ENCODE measurements at places on chromosomes 13 and 19.

GRCh38 chr19:54172471-54173358 is at the start of gene TMC4:
TSS of gene TMC4 (minus strand) at chr19:54173160. CDS start at chr19:54173117, 43 bp downstream.
- DNase-seq, result peak; percentile 77

DNA sequence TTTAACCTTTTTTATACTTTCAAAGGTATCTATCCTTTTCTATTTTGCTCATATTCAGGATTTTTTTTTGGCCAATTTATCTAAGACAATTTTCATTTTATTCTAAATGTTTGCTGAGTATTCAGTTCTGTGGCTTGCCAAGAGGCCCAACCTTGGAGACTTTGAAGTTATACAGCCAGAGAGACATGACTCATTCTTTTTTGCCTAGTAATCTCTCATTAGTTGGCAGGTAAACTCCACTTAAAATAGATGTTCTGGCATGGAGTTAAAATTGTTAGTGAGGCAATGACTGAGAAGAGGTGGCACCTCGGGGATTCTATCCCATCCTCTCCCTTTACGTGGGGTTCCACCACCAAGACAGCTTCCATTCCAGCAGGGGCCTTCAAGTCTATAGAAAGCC is 213.8 kb downstream of the KCTD12 start:
- DNase-seq, result no peak

DNA sequence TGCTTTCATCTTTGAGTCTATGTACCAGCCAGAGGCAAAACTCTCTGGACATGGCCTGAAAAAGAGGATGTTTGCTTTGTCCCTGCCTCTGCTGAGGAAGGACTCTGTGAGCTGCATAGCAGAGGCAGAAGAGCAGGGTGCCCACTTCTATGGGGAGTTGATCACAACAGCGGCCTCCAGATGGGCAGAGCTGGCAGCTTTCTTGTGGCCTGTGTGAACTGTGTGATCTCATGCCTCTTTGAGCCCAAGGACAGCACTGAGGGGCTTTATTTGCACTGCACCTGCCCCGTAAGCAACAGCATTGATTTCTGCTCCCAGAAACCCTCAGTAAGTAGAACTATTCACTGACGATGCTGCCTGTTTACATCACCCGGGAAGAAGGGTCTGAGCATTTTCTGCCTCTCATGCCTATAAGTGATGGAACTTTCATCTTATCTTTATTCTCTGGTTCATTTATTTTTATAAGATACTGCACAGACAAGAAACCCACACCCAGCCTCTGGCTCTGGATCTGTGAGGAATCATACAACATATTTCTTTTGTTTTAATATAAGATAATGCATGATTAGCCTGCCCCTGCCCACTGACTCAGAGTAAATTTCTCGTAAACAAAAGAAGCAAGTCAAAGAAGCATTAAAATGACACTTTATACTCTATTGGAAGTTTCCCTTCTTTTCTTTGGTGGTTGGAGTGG is 244.2 kb upstream of the SOX21 start:
- DNase-seq, result no peak

- DNase-seq, result no peak
These were observed 182.8 kb downstream of the FOXO1 start for GRCh38 chr13:40483601-40484000.

GRCh38 chr13:62088165-62088564 is 672.5 kb upstream of the PCDH20 start:
- DNase-seq, result no peak

DNA sequence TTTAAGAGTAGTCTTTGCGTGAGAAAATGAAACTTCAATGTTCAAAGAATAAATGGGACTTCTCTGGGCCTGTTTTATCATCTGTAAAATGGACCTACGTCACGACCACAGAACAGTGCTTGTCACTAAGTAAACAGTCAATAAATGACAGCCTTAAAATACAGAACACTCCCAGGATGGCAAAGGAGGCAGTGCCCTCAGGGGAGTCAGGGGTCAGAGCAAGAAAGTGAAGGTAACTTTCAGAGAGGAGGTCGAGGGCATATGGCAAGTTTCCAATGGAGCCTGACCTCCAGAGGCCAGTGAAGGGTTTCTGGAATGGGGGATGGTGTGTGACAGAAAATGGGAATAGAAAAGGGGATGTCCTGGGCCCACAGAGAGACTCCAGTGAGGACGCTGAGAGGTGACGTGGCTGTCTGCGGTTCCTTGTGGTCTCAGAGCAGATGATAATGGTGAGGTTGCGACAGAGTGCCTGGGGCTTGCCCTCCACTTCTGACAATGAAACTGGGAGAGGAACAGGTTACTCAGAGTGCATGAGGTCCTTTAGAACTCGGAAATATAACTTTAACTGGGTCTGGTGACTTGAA is 91.8 kb downstream of the UBL3 start:
- DNase-seq, result no peak

DNA sequence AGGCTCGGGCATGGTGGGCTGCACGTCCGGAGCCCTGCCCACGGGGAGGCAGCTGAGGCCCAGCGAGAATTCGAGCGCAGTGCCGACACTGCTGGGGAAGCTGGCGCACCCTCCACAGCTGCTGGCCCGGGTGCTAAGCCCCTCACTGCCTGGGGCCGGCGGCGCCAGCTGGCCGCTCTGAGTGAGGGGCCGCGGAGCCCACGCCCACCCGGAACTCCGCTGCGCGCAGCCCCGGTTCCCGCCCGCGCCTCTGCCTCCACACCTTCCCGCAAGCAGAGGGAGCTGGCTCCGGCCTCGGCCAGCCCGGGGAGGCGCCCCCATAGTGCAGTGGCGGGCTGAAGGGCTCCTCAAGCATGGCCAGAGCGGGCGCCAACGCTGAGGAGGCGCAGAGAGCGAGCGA is 2080.4 kb downstream of the PCDH9 start:
- DNase-seq, result no peak

DNA sequence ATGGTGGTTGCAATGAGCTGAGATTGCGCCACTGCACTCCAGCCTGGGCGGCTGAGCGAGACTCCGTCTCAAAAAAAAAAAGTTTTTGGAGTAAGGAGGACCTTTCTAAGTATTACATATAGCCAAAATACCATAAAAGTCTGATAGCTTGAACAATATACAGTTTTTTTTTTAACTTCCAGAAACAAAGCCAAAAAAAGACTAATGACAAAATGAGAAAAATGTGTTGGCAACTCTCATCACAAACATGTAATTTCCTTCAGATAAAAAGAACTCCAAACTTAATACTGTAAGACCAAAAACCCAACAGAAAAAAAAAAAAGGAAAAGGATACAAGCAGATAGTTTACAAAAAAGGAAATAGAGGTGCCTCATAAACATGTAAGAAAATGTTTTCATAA is 68.2 kb upstream of the MED4 start:
- no peak for DNase-seq

DNA sequence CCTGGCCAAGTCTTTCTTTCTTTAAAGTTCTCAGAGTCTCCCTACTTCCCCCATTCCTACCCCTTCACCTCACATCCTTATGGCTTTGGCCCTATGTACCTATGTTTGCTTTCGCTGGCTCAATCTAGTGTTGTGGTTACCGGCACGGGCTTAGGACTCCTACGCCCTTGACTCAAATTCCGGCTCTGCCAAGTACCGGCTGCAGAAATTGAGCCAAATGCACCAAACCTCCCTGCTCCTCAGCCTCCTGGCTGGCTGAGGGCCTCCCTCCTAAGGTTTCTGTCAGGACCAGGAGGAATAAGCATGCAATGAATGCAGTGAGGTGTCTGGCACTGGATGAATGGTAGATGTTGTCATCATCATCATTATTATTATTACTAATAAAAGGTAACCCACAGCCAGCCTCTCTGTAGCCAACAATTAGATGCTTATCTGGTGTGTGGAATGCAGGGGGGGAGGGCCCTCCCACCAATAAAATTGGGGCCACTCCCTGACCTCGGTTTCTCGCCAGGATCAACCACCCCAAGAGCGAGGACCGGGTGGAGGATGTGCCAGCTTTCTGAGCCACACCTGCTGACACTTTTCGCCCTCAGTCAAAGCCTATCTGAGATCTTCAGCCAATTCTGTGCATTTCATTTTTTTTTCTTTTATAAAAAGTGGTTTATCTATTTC is 20.7 kb downstream of the KLK5 start:
- no peak for DNase-seq

- DNase-seq, result peak; percentile 90
These were observed 1.3 kb downstream of the GNG8 start for GRCh38 chr19:46634656-46635218.
